Stimulated activated CD4-positive, alpha-beta T cell treated with anti-CD3 and anti-CD28 coated beads, Interleukin-2, amount 100 ng/mL, for 24 hours (primary cell): ENCODE measurements at places on chromosomes 1 and 21.
A peak's percentile ranks its signal among the peaks of the same experiment; 100 is the strongest.

GRCh38 chr1:215887627-215888026, 320.5 kb downstream of the KCTD3 start:
- no peak for DNase-seq

DNA sequence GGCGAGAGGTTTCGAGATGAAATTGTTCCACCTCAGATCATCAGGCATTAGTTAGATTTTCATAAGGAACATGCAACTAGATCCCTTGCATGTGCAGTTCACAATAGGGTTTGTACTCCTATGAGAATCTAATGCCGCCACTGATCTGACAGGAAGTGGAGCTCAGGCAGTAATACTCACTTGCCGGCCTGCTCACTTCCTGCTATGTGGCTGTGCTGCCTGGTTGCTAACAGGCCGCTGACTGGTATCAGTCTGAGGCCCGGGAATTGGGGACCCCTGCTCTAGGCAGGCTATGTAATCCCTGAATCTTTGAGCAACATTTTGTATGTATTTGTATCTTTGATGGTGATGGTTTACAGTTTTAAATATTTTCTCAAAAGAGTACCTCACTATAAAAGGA, 32.5 kb downstream of the XKR8 start:
- peak; percentile 42 for DNase-seq

DNA sequence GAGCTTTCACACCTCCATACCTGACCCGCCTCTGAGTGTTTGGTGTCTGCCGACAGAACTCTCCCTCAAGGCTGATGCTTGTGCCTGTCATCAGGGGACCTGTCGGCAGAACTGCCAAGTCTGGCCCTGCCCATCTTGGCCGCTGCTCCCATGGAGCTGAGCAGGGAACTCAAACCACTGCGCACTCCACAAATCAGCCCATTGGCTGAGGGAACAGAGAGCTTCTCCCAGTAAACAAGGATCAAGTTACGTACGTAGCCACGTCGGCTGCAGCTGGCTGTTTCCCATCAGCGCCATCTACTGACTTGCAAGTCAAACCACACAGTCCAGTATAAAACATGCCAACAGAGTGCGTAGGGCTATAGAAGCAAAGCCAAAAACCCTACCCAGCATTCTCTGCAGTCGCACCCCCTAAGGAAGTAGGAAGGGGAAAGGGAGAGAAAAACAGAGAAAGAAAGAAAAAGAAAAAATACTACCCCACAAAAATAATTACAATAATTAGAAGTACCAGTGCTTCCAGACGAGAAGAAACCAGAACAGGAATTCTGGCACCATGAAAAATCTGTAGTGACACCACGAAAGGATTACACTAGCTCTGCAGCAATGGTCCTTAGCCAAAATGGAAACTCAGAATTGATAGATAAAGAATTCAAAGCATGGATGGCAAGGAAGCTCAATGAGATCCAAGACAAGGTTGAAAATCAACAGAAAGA, 13.1 kb downstream of the KRTAP13-1 start:
- DNase-seq = peak; percentile 7

DNA sequence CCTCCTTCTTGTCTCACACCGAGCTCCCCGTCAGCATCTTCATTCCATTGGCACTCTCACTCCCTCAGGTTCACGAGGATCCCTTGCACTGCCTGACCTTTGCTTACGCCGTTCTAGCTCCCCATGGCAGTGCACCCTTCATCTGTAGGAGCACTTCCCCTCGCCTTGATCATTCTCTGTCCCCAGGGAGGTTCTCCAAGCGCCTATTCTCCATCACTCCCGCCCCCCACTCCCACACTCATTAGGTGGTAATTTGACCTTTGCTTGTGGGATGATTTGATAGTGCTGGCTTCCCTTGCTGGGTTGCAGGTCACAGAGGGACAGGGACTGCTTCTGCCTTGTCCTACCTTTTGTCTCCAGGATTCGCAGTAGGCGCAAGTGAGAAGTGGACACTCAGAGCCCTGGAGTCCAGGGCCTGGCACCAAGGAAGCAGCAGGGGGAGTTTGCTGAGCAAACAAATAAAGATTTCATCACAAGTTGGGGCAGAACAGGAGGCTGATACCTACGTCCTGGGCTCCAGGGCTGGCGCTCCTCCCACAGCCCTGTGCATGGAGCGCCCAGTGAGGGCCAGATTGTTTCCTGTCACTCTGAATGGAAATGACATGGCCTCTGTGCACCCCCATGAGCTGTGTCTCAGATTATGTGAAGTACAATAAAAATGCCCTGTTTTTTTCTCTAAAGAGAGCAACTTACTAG, 82.0 kb upstream of the RUNX3 start:
- DNase-seq = no peak

GRCh38 chr1:91124989-91125417, 103.2 kb upstream of the ZNF644 start:
- peak; percentile 41 for DNase-seq

DNA sequence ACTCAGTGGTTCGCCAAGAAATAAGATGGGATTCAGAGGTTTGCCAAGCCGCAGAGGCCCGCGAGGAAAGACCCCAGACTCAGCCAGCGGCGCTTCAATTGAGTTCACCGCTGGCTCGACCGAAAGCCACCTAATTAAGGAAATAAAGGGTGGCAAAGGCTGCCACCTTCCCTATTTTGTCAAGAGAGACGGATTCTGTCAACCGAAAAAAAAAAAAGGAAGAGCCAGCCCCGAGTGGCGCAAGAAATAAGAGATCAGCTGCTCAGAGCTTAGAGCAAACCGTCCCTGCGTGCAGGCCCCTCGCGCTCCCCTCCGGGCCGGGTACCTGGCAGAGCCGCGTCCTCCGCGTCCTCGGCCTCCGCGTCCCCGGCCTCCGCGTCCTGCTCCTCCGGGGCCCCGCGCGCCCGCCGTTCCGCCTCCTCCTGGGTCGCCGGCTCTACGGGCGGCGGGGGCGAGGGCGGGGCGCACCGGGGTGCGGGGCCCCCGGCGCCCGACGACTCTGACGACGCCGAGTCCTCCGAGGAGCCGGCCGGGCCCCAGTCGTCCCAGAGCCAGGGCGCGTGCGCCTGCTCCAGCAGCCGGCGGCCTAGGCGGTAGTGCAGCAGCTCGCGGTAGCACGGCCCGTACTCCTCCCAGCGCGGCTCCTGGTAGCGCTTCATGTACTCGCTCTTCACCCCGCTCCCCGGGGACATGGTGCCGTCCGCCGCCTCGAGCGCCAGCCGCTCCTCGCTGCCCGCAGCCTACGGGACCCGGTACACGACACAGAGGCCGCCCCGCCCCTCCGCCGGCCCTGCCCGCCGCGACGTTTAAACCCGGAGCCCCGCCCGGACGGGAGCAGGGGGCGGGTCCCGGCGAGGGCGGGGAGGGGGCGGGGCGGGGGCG, 832 bp downstream of the CCSAP start:
- DNase-seq = peak; percentile 80

DNA sequence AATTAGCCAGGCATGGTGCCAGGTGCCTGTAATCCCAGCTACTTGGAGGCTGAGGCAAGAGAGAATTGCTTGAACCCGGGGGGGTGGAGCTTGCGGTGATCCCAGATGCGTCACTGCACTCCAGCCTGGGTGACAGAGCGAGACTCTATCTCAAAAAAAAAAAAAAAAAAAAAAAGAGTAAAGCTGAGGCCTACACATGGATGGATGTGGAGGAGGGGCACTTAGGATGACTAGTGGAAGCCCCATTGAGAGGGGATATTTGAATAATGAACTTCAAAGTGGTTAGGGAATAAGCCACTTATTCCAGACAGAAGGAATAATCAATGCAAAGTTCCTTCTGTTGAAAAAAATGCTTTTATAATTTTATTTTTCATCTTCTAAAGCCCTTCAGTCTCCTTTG, 51.4 kb downstream of the PTBP2 start:
- DNase-seq = no peak

- DNase-seq = no peak
Measured at GRCh38 chr21:16441789-16442188, 712.0 kb downstream of the USP25 start.

GRCh38 chr21:41763398-41763931, 3.4 kb downstream of the RIPK4 start:
- DNase-seq = no peak

GRCh38 chr1:180247580-180247979, 17.5 kb downstream of the LHX4 start:
- DNase-seq = no peak

- no peak for DNase-seq
Measured at GRCh38 chr1:44270686-44271628, 57.7 kb downstream of the DMAP1 start.

DNA sequence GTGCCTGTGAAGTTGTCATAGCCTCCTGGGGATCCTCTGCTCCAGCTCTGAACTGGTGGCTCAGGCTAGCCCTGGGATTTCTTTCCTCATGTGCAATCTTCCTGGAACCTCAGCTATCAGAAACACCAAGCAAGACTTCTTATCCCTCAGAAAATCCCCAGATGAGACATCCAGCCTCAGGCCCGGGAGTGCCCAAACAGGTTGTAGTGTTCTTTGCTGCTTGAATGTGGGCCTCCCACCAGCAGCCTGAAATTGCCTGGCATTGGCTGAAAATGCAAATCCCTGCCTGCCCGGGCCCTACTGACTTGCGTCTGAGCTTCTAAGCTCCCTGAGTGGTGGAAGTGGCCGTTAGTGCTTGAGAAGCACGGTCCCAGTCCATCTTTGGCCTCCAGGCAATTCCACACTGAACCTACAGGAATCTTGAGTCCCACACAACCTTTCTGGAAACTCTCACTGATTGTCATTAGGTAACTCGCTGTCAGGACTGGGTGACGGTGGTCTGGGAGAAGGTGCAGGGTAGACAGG, 146.8 kb downstream of the ZBTB18 start:
- no peak for DNase-seq

- no peak for DNase-seq
Measured at GRCh38 chr1:225242611-225243010, 185.2 kb downstream of the LBR start.

GRCh38 chr1:26710811-26711210, 15.0 kb downstream of the ARID1A start:
- no peak for DNase-seq

GRCh38 chr1:199490769-199491527, 536.6 kb upstream of the NR5A2 start:
- DNase-seq = no peak

- no peak for DNase-seq
Measured at GRCh38 chr21:27646691-27647090, 679.8 kb upstream of the ADAMTS5 start.

- DNase-seq = no peak
Measured at GRCh38 chr1:116252785-116253184, 120.3 kb upstream of the ATP1A1 start.

GRCh38 chr1:167460836-167461235, 57.5 kb downstream of the CD247 start:
- peak; percentile 56 for DNase-seq

DNA sequence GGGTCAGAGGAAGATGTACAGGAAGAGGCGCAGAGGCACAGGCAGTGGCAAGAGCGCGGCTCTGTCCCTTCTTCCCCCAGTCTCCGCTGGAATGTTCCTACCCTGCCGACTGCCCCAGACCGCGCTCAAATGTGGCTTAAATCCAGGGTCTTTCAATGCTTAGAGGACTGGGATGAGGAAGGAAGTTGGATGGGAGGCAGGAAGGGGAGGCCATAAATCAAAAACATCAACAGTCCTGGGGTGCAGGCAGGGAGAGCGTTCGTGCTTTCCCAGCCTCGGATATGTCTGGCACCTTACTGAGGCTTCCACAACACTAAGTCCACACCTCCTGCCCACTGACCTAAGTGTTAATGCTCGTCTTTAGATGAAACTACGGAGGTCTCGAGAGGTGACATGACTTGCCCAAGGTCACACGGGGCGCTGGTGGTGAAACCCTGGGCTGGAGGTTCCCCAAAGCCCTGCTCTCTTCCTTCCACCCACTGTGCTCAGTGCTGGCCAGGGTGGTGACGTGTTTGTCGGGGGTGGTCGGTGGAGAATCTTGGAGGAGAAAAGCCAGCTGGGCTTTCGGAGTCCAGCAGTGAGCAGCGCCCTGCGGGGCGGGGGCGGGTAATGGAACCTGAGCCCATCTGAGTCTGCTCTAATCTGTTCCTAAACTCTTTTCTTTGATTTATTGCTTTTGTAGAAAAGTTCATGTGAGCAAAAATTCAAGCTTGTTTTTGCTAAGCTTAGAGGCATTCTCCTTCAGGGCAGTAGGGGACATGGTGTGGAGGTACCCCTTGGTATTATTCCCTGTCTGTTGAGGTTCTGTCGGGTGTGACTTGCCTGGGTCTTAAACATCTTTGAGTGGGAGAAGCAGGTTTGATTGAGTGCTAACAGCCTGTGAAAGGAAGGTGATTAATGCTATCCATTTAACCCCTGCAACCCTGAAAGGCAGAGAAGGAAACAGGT, 708 bp downstream of the CDA start:
- DNase-seq = no peak
